ENCODE measurements at places on chromosomes 6 and 20.

GRCh38 chr6:129492260-129492659 lies 217.7 kb downstream of the ARHGAP18 start:
- no peaks in the 10 kb centered on the region for H3K27me3 ChIP-seq
- H3K36me3 ChIP-seq = no peaks in the 10 kb centered on the region
- no peak for DNase-seq

DNA sequence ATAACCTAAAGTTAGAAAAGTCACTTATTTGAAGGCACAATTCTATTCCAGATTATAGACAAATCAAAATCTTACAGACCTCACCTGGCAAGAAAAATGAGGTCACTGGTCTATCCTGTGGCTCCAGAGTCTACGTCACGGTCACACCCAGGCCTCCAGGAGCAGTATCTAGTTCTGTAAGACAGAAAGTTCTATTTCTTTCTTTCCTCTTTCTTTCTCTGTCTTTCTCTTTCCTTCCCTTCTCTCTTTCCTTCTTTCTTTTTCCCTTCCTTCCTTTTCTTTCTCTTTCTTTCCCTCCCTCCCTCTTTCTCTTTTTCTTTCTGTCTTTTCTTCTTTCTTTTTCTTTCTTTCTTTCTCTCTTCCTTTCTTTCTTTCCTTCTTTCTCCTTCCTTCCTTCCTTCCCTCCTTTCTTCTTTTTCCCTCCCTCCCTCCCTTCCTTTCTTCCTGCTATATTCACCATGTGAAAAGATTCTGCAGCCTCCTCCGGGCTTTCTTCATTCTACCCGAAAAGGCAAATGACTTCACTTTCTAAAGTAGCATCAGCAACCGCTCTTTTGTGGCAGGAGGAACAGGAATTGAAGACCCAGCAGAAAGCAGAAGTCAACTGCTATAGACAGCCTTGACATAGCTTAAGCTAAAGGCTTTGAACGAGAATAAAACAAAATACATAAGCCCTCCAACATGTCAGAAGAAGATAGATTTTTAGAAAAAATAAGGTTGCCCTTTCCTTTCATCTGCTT lies 83.9 kb upstream of the SIRPG start:
- no peaks in the 10 kb centered on the region for H3K4me1 ChIP-seq
- H3K27ac ChIP-seq = no peak overlapping the region
- no peaks in the 10 kb centered on the region for H3K36me3 ChIP-seq
- no peak for DNase-seq
- peaks cover 25% of the 10 kb centered on the region for H3K27me3 ChIP-seq

DNA sequence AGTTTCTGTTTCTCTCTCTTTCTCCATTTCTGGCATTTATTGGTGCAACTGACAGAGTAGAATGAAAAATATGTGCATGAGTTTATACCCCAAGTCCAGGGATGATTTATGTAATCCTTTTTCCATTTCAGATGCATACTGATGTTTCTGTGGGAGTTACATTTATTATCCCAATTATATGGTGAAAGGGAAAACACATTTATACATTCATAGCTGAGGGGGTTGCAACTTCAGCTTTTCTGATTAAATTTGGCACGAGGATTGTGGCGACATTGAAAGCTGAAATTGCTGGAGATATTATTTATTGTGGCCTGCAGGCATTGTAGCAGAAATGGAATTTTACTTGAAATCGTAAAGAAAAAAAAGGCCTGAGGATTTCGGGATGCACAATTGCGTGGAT lies 31.5 kb upstream of the FNDC1 start:
- H3K4me3 ChIP-seq = no peak overlapping the region
- DNase-seq = no peak
- no peaks in the 10 kb centered on the region for H3K36me3 ChIP-seq
- H3K27ac ChIP-seq = no peak overlapping the region
- H3K27me3 ChIP-seq = peaks cover 27% of the 10 kb centered on the region
- H3K4me1 ChIP-seq = no peaks in the 10 kb centered on the region

GRCh38 chr20:8589956-8590355 lies 457.9 kb downstream of the PLCB1 start:
- H3K4me1 ChIP-seq = no peaks in the 10 kb centered on the region
- no peak overlapping the region for H3K27ac ChIP-seq
- no peaks in the 10 kb centered on the region for H3K36me3 ChIP-seq
- DNase-seq = no peak
- no peak overlapping the region for H3K4me3 ChIP-seq
- H3K27me3 ChIP-seq = no peaks in the 10 kb centered on the region

DNA sequence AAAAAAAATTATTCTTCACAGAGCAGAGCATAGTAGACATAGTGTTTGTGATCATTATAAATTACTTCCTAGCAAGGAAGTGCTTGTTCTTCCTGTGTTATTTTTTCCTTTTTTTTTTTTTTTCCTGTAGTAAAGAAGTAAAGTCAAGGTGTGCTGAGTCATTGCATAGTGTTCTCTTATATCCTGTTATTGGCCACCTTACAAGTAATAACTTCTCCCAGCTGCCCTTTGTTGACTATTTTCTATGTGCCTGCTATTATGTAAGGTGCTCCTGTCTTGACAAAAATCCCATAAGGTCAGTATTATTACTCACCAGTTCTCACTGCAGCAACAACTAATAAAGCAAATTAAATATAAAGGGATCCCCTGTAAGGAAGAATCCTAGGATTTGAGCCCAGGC lies 195.3 kb downstream of the GJA1 start:
- no peaks in the 10 kb centered on the region for H3K4me1 ChIP-seq
- DNase-seq = no peak
- no peaks in the 10 kb centered on the region for H3K36me3 ChIP-seq
- no peak overlapping the region for H3K4me3 ChIP-seq

DNA sequence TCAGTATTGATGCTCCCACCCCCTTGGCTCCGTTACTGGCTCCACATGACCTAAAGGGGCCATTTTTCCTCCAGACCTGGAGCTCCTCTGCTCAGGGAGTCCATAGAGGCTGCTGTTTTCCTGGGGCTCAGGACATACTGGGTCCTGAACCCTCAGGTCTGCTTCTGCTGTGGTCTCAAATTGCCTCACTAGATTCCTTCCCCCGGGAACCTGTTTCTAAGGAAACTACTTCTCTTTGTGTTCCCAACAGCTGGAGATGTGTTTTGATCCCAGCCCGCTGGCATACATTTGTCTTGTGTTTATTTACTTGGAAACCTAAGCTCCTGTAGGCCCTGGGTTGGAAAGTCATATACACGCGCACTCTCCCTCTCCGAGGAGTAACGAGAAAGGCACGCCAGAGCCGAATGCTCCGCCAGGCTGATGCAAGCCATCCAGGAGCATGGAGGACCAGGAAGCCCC lies 222.8 kb downstream of the UST start:
- no peaks in the 10 kb centered on the region for H3K36me3 ChIP-seq
- H3K4me3 ChIP-seq = peak overlapping the region; percentile 24
- no peak overlapping the region for H3K27ac ChIP-seq
- DNase-seq = peak; percentile 92

- H3K36me3 ChIP-seq = no peaks in the 10 kb centered on the region
- no peaks in the 10 kb centered on the region for H3K27me3 ChIP-seq
- no peaks in the 10 kb centered on the region for H3K4me1 ChIP-seq
- no peak overlapping the region for H3K4me3 ChIP-seq
Measured at GRCh38 chr6:132310921-132311320, 90.4 kb downstream of the MOXD1 start.

- no peak overlapping the region for H3K27ac ChIP-seq
- peaks cover 3% of the 10 kb centered on the region for H3K36me3 ChIP-seq
- H3K4me1 ChIP-seq = peaks cover 2% of the 10 kb centered on the region
- no peaks in the 10 kb centered on the region for H3K27me3 ChIP-seq
- DNase-seq = no peak
Measured at GRCh38 chr6:16136091-16136490, 7.2 kb downstream of the MYLIP start.

DNA sequence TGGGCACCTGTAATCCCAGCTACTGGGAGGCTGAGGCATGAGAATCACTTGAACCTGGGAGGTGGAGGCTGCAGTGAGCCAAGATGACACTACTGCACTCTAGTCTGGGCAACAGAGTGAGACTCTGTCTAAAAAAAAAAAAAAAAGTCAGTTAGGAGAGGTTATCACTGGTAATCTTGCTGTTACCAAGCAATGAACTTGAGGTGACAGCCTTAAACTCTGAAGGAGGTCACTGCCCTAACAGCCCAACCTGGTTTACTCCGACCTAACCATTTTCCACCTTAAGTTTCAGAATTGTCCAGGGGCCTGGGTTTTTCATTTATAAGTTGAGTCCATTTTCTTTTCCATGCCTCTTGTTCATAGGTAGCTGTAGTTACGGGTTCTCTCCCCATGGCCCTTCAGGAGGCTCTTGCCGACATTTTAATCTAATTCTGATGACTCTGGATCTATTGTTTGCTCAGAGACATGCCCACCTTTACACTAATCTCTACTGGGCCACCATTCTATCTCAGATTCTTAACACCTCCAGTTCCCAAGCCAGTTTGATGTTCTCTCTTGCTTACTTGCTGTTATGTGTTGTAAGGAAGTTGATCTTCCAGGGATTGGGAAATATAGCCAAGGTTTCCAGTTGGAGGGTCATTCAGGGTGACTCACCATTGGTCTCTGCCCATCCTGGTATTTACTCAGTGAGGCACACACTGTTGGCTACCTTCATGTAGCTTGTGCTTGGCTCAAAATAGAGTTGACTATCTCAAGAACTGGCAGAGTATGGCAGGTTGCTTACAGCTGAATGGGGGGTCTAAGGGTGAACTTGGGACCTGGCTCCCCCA lies 29.1 kb downstream of the SHLD1 start:
- H3K27me3 ChIP-seq = no peaks in the 10 kb centered on the region
- no peak overlapping the region for H3K4me3 ChIP-seq
- no peaks in the 10 kb centered on the region for H3K36me3 ChIP-seq
- DNase-seq = peak; percentile 64
- H3K4me1 ChIP-seq = peaks cover 2% of the 10 kb centered on the region

DNA sequence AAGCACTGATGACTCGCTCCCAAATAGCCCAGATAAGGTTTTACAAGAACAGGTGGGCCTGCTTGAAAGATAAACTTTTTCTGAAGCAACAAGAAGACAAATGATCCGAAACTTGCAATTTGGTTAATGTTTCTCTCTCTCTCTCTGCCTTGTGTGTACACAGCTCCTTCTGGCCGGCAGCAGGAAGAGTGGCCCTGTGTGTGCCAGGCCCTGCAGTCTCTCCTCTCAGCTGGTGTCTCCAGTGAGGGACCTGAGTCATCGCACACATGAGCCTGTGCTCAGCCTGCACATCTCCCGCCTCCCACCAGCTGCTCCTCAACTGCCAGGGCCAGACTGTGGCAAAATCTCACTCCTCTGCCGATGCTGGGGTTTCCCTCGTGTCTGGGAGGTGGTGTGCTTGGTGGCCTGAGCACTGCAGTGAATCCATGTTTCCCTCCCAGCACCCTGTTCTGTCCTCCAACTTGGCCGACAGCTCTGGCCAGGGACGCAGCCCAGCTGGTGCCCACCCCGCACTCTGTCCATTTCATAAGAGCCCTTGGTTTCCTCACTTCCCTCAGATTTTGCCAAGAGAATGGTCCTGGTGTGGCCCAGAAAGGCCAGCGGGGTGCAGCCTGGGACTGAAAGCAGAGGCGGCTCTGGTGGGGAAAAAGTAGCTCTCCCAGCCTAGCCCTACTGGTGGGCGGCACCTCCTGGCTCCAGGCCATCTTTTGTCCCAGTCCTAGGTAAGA lies 49.4 kb downstream of the ERMARD start:
- H3K27me3 ChIP-seq = peaks cover 31% of the 10 kb centered on the region
- H3K36me3 ChIP-seq = no peaks in the 10 kb centered on the region
- peak overlapping the region; percentile 76 for H3K27ac ChIP-seq
- peaks cover 20% of the 10 kb centered on the region for H3K4me1 ChIP-seq
- no peak overlapping the region for H3K4me3 ChIP-seq

DNA sequence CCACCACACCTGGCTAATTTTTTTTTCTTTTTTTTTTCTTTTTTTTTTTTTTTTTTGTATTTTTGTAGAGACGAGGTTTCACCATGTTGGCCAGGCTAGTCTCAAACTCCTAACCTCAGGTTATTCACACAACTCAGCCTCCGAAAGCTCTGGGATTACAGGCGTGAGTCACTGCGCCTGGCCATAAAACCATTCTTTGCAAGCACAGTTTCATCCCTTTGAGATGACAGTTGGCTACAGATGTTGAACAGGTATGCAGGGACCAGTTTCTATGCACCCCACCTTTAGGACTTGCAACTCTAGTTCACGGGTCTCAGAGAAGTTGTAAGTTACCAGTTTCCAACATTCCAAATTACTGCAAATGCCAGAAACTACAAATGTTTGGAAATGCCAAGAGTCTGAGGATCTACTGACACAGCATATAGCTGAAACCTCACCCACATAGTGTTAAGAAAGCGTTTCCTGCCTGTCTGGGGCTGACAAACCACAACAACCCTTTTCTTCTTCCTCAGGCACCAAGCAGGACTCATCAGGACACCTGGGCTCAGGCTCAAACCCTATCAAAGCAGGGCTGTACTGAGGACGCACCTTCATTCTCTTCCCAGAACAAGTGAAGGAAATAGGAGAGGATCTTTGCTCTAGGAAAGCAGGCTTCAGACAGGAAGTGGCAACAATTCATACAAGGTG lies 22.9 kb downstream of the ARHGAP18 start:
- no peaks in the 10 kb centered on the region for H3K27me3 ChIP-seq
- no peak overlapping the region for H3K4me3 ChIP-seq
- H3K27ac ChIP-seq = peak overlapping the region; percentile 89

DNA sequence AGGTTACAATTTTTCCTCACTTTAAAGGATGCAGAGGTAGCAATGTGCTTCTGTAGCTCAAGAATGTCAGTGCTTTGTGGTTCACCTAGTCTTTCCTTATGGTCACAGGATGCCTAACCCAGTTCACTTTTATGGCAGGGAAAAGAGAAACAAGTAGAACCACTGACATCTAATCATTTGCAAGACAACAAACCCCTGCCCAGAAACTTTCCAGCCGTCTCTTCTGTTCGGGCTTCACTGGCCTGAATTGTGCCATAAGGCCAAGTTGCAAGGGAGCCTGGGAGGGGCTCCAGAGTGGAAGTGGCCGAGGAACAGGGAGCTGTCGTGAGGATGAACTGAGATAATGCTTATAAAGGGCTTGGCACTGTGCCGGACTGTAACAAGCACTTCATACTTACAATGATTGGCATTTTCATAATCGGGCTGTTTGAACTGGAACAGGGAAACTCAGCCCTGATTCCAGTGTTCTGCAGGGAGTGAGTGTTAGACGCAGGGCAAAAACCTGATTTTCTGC lies 212.6 kb downstream of the BCAS1 start:
- H3K4me3 ChIP-seq = no peak overlapping the region
- H3K27me3 ChIP-seq = no peaks in the 10 kb centered on the region
- no peak for DNase-seq
- no peaks in the 10 kb centered on the region for H3K4me1 ChIP-seq
- no peaks in the 10 kb centered on the region for H3K36me3 ChIP-seq

- DNase-seq = no peak
- peaks cover 61% of the 10 kb centered on the region for H3K27me3 ChIP-seq
- no peak overlapping the region for H3K4me3 ChIP-seq
Measured at GRCh38 chr20:44418069-44418905, 57.4 kb upstream of the TTPAL start.

DNA sequence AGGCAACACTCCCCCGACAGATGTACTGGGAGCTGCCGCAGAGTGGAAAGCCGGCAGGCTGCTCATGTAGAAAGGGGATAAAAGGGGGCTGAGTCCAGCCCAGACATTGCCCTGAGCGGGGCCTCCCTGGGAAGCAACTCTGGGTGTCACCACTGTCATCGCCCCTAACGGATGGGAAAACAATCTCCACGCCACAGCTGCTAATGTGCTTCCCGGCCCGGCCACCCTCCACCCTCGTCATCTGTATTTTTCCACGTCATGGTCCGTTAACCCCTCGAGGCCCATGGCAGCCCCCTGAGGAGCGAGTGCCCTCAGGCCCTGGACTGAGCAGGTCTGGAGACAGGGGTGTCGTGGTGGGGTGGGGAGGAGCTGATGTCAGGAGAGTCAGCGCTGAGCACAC lies 227.4 kb downstream of the DLL1 start:
- H3K27ac ChIP-seq = no peak overlapping the region
- no peaks in the 10 kb centered on the region for H3K36me3 ChIP-seq
- no peaks in the 10 kb centered on the region for H3K27me3 ChIP-seq

All from mesenchymal stem cell (in vitro differentiated cells and primary cell).